ENCODE measurements at places on chromosomes 5 and 9. TPM values are rescaled to one million over a fixed set of nuclear protein-coding genes. Genes with fewer than 3 reads are reported as not detected.

DNA sequence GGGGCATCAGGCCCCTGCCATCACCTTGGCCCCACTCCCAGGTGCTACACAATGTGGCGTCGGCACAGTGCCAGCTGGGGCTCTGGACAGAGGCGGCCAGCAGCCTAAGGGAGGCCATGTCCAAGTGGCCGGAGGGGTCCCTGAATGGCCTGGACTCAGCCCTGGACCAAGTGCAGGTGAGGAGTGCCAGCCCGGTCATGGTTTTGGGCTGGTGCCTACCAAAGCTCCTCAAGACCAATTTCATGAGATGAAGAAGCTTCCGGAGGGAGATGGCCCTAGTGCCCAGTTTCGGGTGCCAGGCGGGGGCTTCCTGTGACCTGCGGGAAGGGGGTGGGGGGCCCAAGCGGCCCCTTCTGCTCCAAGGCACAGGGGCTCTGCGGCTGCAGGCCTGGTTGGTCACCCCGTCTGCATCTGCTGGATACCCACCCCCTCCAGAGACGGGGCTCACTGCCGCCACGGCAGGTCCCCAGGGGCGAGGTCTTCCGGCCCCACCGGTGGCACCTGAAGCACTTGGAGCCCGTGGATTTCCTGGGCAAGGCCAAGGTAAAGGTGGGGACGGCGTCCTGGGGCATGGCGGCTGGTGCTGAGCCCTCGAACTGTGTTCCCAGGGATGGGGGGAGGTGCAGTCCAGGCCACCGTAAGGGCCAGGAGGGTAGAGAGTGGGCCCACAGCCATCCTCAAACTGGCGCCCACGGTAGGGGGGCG lies 5.8 kb downstream of the NOXA1 start:
- H3K36me3 ChIP-seq, result no peaks in the 10 kb centered on the region
- H3K4me1 ChIP-seq, result no peaks in the 10 kb centered on the region
- no peaks in the 10 kb centered on the region for H3K27me3 ChIP-seq
- H3K4me3 ChIP-seq, result no peak overlapping the region
- no peak overlapping the region for H3K27ac ChIP-seq

DNA sequence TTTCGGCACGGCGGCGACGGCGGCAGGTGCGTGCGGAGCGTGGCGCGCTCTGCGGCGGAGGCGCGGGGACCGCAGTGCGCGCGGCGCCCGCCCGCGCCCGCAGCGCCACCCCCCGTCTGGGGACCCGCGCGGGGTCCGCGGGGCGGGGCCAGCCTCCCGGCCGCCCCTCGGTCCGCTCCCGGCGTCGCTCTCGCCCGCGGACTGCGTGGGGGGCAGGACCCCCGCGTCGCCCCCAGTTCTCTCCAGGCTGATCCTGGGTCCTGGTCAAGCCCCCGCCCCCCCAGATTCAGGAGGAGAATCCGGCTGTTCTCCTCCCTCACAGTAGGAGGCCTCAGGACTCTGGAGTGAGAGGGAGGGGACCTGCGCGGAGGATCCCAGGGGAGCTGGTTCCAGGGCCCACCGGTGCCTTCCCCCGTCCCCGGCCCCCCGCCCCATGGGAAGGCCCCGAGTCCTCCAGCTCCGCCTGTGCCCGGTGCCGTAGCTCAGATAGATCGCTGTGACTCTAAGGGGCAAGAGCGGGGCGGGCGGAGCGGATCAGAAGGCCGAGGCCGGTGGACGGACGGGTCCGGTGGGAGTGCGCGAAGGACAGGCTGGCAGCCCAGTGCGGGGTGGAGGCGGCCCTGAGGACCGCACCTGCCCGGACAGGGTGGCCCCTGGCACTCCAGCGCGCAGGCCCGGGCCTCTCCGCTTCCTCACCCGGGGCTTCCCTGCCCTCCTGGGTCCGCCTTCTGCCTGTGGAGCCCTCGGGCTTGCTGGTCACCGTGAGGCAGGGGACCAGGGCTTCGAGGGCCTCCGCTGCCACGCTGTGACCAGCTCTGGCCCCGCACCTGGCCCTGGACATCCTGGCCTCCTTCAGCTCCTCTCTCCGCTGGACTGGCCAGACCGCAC lies at the start of gene RNF208:
RNF208 (minus strand) TSS at position 51 of the 888 bp plus-strand sequence. CDS start 1,028 bp downstream, outside the sequence.
- peak within 1 kb of the TSS; percentile 53 for H3K4me3 ChIP-seq
- peak within 1 kb of the TSS; percentile 19 for H3K27ac ChIP-seq
- DNase-seq, result peak; percentile 44
- H3K27me3 ChIP-seq, result no peaks in the 10 kb centered on the region
- no peaks in the 10 kb centered on the region for H3K36me3 ChIP-seq
- peaks cover 25% of the 10 kb centered on the region for H3K4me1 ChIP-seq

DNA sequence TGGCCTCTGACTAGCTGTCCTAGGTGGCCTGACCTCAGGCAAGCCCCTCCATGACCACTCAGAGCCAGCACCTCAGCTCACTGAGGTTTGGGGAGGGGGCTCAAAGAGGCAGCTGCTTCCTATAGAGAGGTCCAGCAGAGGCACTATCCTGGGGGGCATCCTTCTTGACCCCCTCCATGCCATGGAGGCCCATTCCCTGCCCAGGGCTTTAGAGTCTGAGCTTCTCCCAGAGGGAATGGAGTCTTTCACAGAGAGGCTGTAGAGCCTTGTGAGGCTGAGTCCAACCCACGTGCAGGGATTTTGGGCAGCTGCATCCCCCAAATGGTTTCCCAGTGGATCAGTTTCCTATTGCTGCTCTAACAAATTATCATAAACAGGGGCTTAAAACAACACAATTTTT lies 16.9 kb downstream of the IRF1 start:
- H3K4me1 ChIP-seq, result no peaks in the 10 kb centered on the region
- DNase-seq, result peak; percentile 1
- H3K27me3 ChIP-seq, result no peaks in the 10 kb centered on the region
- no peaks in the 10 kb centered on the region for H3K36me3 ChIP-seq
- no peak overlapping the region for H3K4me3 ChIP-seq
- no peak overlapping the region for H3K27ac ChIP-seq

GRCh38 chr5:146130440-146131045 lies 25.2 kb upstream of the PLAC8L1 start:
- no peaks in the 10 kb centered on the region for H3K27me3 ChIP-seq
- DNase-seq, result no peak
- peak overlapping the region; percentile 3 for H3K27ac ChIP-seq
- H3K4me3 ChIP-seq, result no peak overlapping the region

- no peaks in the 10 kb centered on the region for H3K27me3 ChIP-seq
- H3K4me3 ChIP-seq, result no peak overlapping the region
- no peak overlapping the region for H3K27ac ChIP-seq
- DNase-seq, result no peak
- H3K4me1 ChIP-seq, result peaks cover 7% of the 10 kb centered on the region
- no peaks in the 10 kb centered on the region for H3K36me3 ChIP-seq
Observed at GRCh38 chr5:127026166-127026565, 4.2 kb downstream of the MARCHF3 start.

- no peaks in the 10 kb centered on the region for H3K36me3 ChIP-seq
- no peaks in the 10 kb centered on the region for H3K27me3 ChIP-seq
- DNase-seq, result no peak
Observed at GRCh38 chr5:57783693-57784092, 301.1 kb upstream of the ACTBL2 start.

The TMEM250 gene
- total RNA-seq, result 23.8 TPM

Measured in thyroid gland (tissue), 4 donors.